HCT116 (cell line): ENCODE measurements at places on chromosomes 5 and 9.

GRCh38 chr5:102249381-102249780, 46.7 kb downstream of the SLCO4C1 start:
- DNase-seq: no peak

- DNase-seq: no peak
Observed at GRCh38 chr5:102532123-102532522, 33.3 kb upstream of the SLCO6A1 start.

- DNase-seq: no peak
Observed at GRCh38 chr5:169430671-169431070, 129.7 kb upstream of the SLIT3 start.

DNA sequence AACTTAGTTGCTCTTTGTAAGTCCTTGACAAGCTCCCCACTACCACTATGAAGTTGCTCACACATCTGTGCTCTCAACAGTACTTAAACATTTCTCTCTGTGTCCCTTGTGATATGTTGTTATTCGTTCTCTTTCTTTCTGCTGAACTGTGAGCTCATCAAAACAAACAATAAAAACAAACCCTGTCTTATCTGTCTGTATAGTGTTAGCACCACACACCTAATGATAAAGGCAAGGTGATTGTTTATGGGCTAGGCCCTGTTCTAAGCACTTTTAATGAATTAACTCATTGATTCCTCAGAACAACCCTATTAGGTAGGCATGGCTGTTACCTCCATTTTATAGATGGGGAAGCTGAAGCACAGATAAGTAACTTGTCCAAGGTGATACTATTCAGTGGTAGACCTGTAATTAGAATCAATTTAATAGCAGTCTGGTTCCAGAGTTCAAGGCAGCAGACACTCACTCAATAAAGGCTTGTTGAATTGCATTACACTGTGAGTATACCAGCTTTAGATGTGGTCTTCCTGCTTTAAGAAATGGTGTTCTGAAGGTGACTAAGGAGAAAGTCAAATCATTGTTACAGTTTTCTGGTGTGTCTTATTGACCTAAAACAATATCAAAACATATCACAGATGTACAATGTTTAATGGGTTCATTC, 153.6 kb upstream of the ELL2 start:
- DNase-seq: no peak

DNA sequence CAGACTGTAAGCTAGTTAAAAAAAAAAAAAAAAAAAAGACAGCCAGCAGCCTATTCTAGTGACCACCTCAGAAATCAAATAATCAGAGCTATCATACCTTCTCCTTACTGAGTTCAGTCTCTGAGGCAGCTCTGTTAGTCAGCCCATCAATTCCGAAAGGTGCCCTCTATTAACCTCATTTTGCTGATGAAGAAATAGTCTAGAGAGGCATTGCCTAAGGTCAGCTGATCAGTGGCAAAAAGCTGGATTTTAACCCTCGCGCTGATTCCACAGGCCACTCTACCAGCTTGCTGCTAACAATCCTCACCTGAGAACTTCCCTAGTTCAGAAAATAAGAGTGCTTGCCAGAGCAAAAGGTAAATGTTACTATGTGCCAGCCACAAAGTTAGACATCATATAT, 172.0 kb downstream of the DENND1A start:
- DNase-seq: no peak

DNA sequence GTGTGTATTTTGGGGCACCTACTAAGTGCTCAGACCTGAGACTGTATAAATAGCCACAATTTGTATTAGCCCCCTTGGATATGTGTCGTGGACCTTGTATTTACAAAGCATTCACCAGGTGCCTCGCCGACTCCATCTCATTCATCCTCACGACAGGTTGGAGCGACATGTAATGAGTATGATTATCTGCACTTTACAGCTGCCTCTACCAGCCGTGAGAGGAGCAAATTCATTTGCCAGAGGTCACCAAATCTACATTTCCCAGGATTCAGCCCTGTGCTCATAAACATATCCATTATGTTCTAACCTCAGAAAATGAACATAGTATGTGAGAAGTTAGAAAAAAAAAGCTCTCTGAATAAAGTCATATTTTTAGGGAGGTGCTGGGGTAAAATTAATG, 167.4 kb downstream of the ZDHHC21 start:
- no peak for DNase-seq

- DNase-seq: no peak
Observed at GRCh38 chr9:88998503-88998902, 7.2 kb downstream of the S1PR3 start.

DNA sequence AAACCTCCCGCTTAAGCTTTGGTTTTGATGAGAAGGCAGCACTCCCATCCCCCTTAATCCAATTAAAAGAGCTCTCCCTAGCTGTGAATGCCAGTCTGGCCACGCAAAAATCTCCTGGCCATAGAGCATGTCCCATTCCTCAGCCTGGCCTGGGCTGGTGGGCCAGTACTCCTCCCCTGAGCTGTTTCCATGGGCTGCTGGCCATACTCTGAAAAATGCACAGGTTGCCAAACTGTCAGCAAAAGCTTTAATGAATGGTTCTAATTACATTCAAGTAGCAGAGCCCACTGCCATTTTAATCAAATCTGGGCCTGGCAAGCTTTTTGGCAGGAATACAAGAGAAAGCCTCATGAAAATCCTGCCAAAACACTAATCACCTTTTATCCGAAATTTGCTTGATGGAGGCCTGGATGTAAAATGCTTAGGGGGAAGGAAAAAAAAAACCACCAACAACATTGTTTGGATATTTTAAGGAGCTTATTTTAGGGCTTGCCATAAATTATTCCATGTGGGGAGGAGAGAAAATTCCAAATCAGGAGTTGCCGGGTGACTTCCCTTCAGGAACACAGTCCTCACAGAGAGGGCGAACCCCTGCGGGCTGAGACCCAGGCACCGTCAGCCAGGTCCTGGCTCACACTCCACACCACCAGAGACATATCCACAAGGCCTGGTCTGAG, 243.3 kb downstream of the SEC61B start:
- no peak for DNase-seq

- no peak for DNase-seq
Observed at GRCh38 chr5:41507501-41507900, 2.9 kb downstream of the PLCXD3 start.

- no peak for DNase-seq
Observed at GRCh38 chr5:169336242-169336641, 35.3 kb upstream of the SLIT3 start.

DNA sequence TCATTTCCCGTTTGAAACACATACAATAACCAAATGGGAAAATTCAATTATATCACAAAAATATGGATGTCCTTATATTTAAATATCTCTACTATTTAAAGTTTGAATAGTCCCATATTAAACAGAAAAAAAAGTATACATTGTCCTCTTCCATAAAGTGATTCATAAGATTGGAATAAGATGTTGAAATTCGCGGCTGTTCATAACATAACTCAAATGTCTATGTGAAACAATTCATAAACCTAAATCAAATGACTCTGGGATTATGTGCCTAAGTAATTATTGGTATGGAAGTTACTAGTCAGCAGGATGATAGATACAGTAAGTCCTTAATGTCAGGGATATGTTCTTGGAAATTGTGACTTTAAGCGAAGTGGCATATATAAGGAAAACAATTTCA, 3.9 kb upstream of the EFNA5 start:
- DNase-seq: no peak

DNA sequence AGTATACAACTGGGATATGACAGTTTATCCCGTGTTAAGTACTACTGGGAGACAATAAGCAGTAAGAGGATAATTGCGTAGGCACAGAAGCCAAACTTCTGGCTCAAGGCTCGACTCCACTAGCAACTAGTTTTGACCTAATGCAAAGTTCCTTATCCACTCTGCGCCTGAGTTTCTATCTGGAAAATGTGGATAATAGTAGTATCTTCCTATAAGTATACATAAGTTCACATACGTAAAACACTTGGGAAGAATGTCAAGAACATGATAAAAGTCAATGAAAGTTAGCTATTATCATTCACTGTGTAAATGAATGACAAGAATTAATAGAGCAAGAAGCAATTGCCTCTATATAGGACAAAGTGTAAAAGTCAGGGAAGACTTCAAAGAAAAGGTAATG, 45.7 kb downstream of the FTMT start:
- DNase-seq: no peak

GRCh38 chr5:173562451-173562850, 54.0 kb downstream of the BOD1 start:
- no peak for DNase-seq

DNA sequence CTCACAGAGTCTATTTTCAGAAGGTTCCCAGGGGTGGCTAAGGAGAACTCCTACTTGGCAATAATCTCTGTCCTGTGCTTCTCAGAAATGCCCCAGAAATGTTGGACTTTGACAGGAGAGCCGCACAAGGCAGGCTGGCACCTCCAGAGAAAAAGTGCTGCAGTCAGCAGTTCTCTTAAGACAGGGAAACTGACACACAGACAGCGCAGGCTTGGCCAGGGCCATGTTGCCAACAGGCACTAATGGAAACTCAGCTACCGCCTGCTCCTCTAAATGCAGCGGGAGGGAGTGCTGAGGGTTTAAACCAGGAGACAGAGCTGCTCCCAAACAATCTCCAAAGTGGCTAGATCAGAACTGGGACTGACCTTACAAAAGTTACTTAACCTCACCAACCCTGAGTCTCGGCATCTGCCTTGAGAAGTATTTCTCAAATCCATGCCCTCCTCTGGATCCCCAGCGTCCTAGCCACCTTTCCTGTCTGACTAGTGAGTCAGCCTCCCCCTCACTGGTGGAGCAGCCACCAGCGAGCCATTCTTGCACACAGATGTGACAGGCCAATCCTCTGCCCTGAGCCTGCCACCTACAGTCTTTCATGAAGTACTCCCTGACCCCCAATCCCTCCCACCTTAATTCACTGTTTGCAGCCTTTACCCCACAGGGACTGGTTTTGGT, 186.4 kb downstream of the CDK5RAP2 start:
- DNase-seq: no peak

- no peak for DNase-seq
Observed at GRCh38 chr9:137319739-137320551, 17.9 kb upstream of the NRARP start.

GRCh38 chr5:81316571-81316970, 15.2 kb downstream of the ZCCHC9 start:
- DNase-seq: no peak

DNA sequence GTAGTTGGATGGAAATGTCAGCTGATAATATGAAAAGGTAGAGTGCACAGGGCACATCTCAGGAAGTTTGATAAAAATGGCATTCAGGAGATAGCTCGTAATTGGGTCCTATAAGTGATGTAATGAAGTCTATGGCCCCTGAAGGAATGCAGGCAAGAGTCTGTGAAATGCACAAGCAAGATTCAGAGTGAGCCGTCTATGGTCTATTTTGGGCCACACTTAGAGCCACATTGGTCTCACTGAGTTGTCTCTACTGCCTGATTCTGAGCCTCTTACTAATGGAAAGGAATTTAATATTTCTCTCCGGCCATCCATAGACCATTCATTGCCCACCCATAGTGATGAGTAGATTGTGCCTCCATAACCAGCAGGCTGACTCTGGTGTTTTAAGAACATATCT, 111.3 kb upstream of the KCNN2 start:
- DNase-seq: no peak

DNA sequence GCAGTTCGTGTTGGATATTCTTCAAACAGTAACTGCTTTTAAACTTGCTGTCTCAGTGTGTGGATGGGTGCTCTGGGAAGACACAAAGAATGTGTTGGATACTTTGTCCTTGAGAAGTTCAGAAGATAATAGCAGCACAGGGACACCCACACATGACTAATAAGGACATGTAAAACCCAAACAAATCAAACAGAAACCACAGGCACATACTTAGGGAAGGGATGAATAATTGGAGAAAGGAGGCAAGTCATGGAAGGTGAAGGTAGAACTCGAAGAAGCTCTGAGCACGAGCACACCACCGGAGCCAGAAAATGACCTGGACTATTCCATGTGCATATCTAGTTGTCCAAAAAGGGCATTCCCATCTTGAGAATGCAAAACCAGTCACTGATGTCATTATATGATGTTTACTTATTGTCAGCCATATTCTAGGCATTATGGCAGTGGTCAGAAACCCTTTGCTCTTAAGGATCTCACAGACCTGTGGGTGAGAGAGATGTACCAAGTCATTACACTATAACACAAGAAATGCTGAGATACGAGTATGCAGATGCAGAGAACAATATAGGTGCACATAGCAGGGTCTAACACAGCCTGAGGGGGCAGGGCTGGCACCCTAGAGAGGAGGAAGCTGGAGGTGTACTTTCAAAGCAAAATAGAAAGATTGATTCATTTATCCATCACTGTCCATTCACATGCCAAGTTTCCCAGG, 152.9 kb downstream of the PIK3R1 start:
- DNase-seq: no peak

GRCh38 chr9:107322643-107323042, 39.6 kb downstream of the RAD23B start:
- DNase-seq: no peak

DNA sequence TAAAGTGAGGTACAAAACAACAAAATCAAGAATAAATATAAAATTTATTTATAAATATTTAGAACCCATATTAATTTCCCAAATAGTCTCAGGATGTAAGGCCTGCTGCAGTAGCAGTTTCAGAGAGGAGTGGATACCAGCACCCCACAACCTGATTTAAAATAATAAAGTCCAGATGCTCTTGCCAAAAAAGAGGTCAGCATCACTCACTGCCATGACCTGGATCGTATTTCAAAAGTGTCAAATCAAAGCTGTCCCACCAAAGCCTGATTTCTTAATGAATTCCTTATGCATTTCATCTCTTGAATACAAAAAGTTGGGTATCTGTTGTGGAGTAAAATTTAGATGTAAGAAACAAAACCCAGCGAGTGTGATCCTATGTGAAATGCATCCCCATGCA, 58.0 kb upstream of the ROR2 start:
- DNase-seq: no peak

- DNase-seq: no peak
Observed at GRCh38 chr5:161676103-161676502, 9.4 kb upstream of the GABRA6 start.

GRCh38 chr9:34171753-34172535, 6.9 kb upstream of the UBAP1 start:
- DNase-seq: no peak

DNA sequence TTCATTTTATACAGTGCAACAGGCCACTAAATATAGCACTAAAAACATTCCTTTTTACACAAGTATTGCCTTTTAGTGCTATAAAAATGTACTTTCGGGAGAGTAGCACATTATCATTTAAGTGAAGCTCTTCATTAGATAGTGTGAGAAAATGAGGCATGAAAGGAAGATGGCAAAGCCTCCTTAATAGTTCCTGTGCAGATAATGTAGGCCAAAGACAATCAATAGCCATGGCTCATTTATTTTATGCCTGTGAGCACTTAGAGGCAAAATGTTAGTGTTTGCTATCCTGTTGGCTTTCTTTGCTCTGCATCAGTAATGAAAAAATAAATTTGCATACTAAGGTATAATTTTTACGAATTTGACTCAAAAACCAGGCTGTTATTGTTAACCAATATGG, 929.5 kb upstream of the C9orf72 start:
- DNase-seq: no peak

GRCh38 chr9:116594547-116594946, 92.6 kb upstream of the TRIM32 start:
- peak; percentile 26 for DNase-seq

GRCh38 chr9:136407911-136408310, 2.5 kb downstream of the ENTR1 start:
- no peak for DNase-seq

GRCh38 chr5:172622091-172623046, 18.7 kb upstream of the NEURL1B start:
- DNase-seq: no peak
